ENCODE measurements at places on chromosomes 12 and 14.

DNA sequence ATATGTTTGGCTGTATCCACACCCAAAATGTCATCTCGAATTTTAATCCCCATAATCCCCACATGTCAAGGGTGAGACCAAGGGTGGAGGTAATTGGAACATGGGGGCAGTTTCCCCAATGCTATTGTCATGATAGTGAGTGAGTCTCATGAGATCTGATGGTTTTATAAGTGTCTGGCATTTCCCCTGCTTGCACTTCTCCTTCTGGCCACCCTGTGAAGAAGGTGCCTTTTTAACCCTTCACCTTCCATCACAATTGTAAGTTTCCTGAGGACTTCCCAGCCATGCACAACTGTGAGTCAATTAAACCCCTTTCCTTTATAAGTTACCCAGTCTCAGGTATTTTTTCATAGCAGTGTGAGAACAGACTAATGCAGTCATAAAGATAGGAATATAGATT, 216.7 kb upstream of the SSTR1 start:
- no peak for DNase-seq

DNA sequence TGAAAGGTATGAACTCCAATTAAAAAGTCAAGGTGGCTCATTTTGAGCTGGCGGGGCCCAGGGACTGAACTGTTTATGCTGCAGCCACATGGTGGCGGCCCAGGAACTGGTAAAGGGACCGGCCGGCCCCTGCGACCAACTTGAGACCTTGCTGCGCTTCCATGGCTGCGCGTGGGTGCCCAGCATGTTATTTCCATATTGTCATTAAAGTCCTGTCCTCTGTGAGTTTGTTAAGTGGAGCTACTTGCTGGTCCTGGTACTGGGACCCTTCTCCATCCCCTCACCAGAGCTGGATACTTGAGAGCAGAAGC, 62.3 kb downstream of the BEGAIN start:
- peak; percentile 37 for DNase-seq

DNA sequence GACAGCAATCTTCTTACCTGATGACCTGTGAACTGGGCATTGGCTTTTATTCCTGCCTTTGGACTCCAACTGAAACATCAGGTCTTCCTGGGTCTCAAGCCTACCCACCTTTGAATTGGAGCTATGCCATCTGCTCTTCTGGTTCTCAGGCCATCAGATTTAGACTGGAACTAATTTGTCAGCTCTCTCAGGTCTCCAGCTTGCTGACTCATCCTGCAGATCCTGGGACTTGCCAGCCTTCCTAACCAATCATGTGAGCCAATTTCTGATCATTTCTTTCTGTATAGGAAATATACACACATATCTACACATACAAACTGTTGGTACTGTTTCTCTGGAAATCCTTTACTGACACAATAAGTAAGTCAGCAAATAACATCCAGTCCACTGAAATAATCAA, 65.3 kb upstream of the TSPAN8 start:
- DNase-seq: no peak

DNA sequence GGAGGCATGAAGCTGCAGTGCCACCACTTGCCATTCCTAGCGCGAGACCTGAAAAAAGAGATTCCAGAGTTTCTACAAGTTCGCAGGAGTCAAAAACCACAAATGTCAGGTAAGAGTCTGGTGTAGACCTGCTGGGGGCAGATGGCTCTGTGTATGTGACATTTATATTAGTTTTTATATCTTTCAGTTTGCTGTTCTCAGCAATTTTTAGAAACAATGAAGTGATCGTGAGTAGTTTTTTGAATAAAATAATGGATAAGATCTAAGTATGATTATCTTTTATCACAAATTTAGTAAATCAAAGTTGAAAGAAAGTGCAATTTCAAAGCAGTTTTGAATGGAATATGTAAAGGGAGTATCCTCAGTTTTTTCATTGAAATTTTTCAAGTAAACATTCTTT, 9.3 kb downstream of the ZC3H14 start:
- no peak for DNase-seq

GRCh38 chr14:60839057-60839456, 104.5 kb downstream of the MNAT1 start:
- DNase-seq: no peak

DNA sequence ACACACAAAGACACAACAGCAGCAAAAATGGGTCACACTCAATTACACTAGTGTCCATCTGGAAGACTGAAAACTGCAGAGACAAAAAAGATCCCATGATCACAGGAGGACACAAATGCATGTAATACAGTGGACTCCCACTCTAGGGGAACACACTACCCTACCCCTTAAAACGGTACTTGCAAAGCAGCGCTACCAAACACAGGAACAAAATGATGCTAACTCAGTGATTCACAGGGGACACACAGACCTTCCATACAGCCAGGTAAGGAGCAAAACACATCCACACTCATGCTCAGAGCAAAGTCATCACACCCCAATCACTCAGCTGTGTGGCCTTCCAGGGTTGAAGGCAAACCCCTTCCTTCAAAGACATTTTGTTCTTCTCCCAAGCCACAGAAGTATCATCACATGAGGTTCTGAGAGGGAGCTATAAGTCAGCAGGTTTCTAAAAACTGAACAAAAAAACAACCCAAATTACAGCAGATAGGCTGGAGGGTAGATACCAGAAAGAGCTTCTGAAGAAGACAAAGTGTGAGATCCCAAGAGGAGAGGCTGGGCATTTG, 14.8 kb downstream of the SMUG1 start:
- no peak for DNase-seq

DNA sequence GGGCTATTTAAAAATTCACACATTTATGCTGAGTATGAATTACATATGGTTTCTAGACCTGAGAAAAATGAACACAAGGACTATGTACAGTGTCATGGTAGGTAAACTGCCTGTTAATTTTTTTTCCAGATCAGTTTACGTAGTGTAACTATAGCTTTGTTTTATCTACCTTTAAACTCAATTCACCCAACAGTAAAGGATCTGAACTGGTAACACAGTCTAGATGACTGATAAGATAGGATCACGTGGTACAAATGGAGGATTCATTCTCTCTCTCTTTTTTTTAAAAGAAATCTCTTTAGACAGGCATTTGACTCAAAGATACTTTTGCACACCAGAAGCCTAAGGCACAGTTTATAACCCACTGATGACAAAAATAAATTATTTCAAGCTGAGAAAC, 130.8 kb upstream of the ATP2B1 start:
- no peak for DNase-seq

DNA sequence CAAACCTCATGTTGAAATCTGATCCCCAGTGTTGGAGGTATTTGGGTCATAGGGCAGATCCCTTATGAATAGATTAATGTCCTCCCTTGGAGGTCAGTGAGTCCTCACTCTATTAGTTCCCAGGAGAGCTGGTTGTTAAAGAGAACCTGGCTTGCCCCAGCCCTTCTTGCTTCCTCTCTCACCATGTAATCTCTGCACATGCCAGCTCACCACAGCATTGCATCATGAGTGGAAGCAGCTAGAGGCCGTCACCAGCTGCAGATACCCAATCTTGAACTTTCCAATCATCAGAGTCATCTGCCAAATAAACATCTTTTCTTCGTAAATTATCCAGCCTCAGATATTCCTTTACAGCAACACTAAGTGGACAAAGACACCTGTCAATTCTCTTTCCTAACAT, 161.8 kb upstream of the IGF1 start:
- DNase-seq: no peak

DNA sequence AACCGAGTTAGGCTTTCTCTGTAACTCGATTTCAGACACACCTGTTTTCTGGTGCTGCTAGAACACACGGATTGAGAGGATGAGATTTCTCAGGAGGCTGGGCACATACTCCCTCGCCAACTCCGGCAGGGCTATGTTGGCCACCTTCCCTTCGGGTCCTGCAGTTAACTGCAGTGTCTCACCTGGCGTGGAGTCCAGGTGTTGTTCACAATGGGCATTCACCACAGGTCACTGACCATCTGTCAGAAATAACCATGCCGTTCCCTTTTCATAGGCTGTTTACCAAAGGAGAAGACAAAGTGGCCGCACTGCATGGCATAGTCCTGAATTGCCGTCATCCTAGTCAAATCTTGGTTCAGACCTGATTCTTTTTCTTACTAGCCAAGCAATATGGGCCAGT, 5.5 kb upstream of the KCNH3 start:
- DNase-seq: peak; percentile 15

- no peak for DNase-seq
These were observed 90.4 kb downstream of the PPP2R5E start for GRCh38 chr14:63452796-63453195.

DNA sequence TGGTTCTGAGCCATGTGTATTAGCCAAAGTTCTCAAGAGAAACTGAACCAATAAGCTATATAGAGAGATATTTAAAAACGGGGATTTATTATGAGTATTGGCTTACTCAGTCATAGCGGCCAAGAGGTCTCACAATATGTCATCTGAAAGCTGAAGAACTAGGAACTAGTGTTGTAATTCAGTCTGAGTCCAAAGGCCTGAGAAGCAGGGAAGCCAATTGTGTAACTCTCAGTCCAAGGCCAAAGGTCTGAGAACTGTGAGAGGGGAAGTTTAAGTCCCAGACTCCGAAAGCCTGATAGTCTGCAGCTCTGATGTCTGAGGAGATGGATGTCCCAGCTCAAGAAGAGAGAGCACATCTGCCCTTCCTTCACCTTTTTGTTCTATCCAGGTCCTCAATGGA, 344.8 kb upstream of the USP15 start:
- no peak for DNase-seq

DNA sequence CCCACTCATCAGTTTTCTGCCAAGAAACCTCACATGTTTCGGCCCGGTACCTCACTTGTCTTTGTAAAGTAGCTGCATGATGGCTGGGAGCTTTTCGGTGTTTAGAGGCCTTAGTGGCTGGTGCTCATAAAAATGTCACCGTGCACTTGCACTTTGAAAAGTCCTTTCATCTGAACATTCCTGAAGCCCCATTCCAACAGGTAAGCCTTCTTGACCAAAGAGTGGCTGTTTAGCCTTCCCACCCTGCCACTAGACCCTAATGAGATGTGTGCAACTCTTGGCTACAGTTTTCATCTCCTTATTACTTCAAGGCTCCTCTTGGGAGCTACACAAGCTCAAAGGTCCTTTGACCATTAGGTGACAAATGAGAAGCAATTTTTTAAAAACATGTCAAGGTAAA, 135.2 kb downstream of the HMGA2 start:
- no peak for DNase-seq

GRCh38 chr12:29234965-29235626, 86.0 kb downstream of the FAR2 start:
- no peak for DNase-seq

GRCh38 chr12:103840462-103840875, 565 bp downstream of the NT5DC3 start:
- DNase-seq: no peak

DNA sequence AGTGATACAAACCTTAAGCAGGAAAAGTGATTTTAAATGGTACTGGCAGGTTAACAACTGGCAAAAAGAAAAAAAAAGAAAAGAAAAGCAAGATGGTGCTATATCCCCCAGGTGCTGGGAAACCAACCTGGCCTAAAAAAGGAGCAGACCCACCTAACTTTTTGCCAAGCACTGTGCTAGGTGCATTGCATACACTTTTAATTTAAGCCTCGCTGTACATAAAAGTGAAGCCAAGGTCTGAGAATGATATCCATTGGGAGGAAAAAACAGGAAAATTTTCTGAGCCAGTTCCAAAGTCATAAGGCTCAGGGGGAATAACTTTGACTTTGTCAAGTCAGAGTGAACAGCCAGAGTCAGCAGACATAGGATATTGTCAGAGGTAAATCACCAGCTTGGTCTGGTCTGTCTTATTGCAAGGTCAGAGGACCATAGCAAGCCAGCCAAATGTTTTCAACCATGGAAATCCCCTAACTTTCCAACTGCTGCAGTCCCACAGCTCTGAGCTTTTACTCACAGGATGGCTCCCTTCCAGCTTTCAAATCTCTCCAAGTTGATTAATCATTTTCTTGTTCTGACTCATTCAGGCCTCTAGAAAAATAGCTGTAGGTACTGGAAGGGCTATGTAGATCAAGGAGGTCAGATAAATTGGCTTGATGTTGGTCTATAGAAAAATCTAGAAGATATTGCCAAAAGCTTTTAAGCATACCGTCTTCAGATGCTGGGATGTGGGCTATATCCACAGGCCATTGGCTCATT, 412.9 kb downstream of the RAD51B start:
- DNase-seq: no peak

GRCh38 chr14:68780358-68781160, 12.3 kb downstream of the ZFP36L1 start:
- no peak for DNase-seq

GRCh38 chr12:121483949-121484348, 84.0 kb downstream of the RNF34 start:
- no peak for DNase-seq

DNA sequence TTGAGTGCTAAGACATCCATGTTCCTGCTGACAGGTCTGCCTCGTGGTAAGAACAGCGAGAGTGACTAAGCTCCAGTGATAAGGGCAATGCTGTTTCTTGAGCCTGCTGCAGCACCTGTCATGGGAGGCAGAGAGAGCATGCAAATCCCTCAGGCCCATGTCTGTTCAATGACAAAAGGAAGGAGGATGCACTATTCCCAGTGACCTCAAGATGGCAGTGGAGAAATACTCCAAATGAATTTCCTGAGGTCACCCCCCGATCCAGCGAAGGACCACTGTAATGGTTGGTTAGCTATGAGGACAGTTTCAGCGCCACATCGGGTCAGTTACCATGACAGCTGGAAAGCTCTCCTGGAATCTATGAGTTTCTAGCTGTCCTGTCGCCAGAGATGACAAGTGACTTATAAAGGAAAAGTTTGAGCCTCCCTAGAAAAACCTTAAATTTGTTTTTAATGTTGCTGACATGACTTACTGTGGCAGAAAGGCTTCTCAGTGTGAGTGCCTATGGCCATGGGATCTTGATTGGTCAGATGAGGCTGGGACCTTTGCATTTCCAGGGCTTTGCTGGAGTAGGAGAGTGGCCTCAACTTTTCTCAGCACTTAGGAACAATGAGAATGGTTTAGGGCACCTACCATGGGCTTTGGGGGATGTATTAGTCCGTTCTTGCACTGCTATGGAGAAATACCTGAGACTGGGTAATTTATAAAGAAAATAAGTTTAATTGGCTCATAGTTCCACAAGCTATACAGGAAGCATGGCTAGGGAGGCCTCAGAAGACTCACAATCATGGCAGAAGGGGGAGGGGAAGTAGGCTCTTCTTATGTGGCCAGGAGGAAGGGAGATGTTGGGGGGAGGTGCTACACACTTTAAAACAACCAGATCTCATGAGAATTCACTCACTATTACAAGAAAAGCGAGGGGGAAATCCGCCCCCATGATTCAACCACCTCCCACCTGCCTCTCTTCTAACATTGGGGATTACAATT, 88.0 kb upstream of the TMEM260 start:
- DNase-seq: peak; percentile 71

GRCh38 chr12:60148109-60148508, 552.3 kb downstream of the SLC16A7 start:
- no peak for DNase-seq

Data from NCI-H2081 (cell line).